ENCODE measurements at places on chromosomes 5 and 9.

GRCh38 chr5:173646692-173647091 is 30.2 kb upstream of the BOD1 start:
- DNase-seq, result no peak

- no peak for DNase-seq
These were observed 52.2 kb upstream of the TESK1 start for GRCh38 chr9:35552837-35553236.

- no peak for DNase-seq
These were observed 746.6 kb downstream of the TAF11L14 start for GRCh38 chr5:18380729-18381362.

- DNase-seq, result no peak
These were observed 761.3 kb upstream of the DMAC1 start for GRCh38 chr9:8560560-8561525.

- DNase-seq, result no peak
These were observed 8.6 kb downstream of the TLN1 start for GRCh38 chr9:35723426-35723825.

DNA sequence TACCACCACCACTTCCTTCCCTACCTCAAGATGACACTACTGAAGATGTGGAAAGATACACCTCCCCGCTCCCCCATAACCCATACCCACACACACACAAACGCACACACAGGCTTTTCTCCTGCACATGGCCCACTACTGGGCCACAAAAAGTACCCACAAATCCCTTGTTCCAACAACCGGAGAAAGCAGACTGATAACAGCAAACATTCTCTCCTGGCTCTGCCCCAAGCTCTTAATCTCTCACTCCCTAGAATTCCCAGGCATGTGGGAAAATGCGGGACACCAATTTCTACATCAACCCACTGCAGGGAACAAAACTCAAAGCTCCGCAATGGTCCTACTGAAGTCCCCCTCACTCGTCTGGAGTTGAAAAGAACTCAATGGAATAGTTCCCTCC is 611.0 kb upstream of the KLF4 start:
- DNase-seq, result no peak

- DNase-seq, result no peak
These were observed 239.9 kb upstream of the SMARCA2 start for GRCh38 chr9:1775230-1775629.

- no peak for DNase-seq
These were observed 46.7 kb downstream of the TRIP13 start for GRCh38 chr5:939368-939767.

GRCh38 chr9:121074370-121075250 is at the start of gene CNTRL:
CNTRL (plus strand) TSS chr9:121074955; CDS start chr9:121088327, 13,372 bp downstream.
- peak; percentile 94 for DNase-seq

DNA sequence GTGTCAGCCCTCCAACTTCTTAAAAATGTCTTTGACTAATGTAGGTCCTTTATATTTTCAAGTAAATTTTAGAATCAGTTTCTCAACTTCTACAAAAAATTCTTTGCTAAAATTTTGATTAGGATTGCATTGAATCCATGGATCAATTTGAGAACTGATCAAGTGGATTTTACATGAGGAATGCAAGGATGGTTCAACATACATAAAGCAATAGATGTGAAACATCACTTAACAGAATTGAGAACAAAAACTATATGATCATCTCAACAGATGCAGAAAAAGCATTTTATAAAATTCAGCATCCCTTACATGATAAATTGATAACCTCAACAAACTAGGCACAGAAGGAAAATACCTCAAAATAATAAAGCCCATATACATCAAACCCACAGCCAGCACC is 190.8 kb downstream of the AUH start:
- no peak for DNase-seq

- no peak for DNase-seq
These were observed 5.0 kb upstream of the SNAPC3 start for GRCh38 chr9:15417626-15418025.

DNA sequence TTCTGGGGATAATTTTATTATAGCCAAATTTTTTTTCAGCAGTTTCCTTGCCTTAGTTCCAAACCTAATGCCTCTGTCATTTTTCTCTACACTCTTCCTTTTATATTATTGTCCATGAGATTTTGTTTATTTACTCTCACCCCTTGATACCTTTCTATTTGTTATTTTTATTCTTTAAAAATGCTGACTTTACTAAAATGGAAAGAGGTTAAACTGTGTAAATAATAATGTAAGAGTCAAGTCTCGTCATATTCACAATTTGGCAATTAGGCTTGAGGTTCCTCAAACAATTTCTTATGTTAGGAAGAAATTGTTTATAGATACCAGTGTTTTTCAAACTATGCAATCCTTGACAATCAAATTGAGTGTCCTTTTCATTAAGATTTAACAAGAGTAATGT is 428.6 kb upstream of the CDH9 start:
- no peak for DNase-seq

DNA sequence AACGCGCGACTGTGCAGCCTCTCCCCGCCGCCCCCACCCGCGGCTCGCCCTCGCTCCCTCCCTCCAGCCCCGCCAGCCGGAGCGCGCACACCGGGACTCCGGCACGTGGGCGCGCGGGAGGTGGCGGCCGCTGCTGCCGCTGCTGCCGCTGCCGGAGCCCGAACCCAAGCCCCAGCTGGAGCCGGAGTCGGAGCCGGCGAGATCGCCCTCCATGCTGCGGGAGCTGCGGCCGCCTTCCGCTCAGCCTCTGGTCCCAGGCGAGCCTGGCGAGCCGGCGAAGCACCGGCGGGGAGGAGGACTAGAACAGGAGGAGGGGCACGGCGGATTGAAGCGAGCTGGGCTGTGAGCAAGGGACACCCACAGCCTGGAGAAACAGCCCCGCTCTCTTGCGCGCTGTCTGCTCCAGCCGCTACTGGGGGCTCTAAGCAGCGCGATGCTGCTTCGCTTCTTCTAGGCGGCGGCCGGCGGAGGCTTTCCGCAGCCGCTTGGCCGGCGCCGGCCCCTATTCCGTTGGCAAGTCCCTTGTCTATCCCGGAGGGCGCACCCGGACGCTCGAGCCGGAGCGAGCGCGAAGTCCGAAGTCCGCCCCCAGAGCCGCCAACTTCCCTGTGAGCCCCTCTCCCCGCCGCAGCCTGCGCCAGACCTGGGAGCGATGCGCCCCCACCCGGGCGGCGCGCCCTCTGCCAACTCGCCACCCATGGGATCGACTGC is 598.7 kb upstream of the SGCD start:
- peak; percentile 81 for DNase-seq

- DNase-seq, result no peak
These were observed 26.9 kb downstream of the KLF4 start for GRCh38 chr9:107462691-107463090.

DNA sequence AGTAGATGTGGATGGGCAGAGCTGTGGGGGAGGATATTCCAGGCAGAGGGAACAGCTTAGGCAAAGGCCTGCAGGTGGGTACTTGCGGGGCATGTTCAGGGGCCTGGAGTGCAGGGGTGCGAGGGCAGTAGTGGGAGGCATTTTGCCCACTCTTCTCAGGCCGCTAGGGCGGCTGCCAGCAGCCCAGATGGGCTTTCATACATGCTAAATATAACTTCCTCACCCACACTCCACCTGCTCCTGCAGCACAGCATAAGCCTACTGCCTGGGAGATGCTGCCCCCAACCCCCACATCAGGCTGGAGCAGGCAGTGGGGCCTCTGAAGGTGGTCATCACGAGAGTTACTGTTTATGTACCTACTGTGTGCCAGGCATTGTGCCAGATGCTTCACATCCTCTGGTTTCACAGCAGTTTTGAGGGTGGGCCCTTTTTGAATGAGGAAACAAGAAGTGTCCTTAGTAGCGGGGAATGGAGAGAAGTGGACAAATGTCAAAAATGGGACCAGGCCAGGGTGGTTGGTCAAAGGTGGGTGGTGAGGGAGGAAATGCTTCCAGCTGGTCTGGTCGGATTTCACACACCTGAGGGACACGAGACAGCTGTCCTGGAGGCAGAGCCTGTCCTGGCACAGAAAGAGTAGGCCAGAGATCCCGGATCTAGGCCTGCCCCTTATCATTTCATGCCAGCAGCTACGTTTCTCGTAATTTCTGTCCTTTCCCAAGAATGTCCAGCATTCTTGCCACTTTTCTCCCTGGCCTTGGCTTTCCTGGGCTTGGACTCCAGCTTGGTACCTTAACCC is 12.1 kb downstream of the RGS14 start:
- no peak for DNase-seq

DNA sequence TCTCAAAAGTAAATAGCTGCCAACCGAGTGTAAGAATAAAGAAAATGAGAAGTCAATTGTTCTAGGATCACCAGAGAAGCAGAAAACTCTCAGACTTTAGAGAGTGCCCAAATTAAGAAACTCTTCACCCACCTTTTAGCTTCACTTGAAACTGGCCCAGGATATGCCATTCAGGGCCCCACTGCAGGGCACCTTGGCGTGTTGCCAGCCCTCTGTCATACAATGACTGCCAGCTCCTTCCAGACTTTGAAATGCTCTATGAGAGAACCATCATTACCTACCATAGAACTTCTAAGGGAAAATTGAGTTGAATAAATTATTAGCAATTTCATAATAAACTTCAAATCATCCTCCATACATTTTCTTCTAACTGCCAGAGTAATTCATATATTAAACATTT is 240.5 kb downstream of the CETN3 start:
- no peak for DNase-seq

- peak; percentile 71 for DNase-seq
These were observed 374.0 kb downstream of the NFIB start for GRCh38 chr9:13939701-13940490.

- DNase-seq, result no peak
These were observed 187.6 kb downstream of the CETN3 start for GRCh38 chr5:90221951-90222350.

DNA sequence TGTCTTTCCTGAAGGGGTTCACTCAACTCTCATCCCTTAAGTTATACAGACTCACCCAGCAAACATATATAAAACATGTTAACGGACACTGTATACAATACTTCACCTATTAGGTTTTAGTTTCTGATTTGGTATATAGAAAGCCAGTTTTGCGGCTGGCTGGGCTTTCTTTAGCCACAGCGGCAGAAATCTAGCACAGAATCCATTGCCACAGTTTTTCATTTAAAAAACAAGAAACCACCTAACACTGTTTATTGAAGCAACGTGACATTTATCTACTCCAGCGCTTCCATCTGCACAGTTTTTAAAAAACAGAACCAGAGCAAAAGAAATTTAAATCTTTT is 67.3 kb downstream of the SNX30 start:
- no peak for DNase-seq

DNA sequence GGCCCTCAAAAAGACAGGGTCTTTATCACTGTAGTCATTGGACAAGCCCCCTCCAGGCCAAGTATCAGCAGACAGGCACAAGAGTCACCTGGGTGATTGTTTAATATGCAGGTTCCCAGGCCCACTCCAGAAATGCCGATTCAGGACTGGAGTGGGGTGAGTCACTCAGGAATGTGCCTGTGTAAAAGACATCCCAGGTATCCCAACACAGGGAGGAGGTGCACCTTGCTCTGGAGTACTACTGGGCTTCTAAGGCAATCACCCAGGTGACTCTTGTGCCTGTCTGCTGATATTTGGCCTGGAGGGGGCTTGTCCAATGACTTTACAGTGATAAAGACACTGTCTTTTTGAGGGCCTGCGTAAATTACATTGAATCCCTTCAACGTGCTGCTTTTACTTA is 40.6 kb downstream of the ACTL7B start:
- no peak for DNase-seq

DNA sequence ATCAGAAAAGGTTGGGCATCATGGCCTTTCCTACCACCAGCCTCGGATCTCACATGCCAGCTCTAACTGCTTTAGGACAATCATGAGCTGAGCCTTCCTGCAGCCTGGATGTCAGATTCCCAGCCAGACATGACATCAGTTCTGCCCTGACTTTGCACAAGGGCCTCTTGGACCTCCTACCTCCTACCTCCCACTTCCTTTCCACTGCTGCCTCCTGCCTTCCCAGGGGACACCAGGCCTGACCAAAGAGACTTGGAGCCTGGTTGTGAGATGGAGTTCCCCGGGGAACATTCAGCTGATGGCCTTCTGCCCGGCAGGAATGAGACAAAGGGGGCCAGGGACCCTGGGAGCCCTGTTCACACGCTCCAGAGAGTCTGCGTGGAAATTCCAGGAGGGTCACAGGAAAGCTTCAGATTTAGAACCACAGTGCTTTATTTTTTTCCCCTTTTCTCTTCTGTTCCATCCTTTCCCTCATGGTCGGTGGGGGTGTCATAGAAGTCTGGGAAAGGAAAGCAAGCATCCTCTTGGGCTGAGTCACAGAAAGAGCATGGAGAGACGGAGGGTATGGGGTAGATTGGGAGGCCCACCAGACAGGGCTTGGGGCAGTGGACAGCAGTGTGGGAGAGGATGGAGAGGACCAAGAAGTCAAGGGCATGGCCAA is 35.4 kb upstream of the IL17B start:
- DNase-seq, result peak; percentile 36

DNA sequence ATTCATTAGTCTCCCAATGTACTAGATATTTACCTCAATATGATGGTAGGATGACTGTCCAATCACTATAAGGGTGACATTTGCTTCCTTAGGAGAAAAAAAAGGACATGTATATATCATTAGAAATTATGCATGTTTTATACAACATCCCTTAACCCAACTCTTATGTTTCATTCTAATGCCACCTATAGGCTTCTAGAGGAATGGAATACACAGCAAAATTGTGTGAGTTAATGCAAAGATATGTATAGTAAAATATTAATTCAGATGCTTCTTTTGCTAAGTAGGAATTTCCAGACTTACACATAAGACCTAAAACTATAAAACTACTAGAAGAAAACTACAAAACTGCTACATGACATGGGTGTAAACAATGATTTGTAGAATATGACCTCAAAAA is 3.5 kb downstream of the PRXL2C start:
- DNase-seq, result peak; percentile 51

DNA sequence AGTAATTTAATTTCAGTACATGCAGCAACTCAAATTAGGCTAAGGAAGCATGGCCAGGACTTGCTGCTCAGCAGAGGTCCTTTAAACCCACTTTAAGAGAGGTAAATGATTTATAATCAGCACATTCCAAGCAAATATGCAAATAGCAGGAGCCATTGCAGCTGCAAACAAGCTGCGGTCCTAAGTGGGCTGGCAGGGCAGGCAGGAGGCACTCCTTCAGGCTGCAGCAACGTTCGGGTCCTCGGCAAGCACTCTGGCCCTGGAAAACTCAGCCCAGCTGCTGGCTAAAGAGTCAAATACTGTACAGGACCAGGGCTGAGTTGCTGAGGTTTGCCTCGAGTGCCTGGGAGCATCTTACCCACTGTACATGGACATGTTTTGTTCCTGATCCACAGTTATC is 126.9 kb downstream of the FSTL4 start:
- DNase-seq, result peak; percentile 42
